ENCODE measurements at places on chromosomes 16 and 17. TPM values are rescaled to one million over a fixed set of nuclear protein-coding genes. Genes with fewer than 3 reads are reported as not detected.

- peak; percentile 55 for DNase-seq
These were observed 484 bp downstream of the FZD2 start for GRCh38 chr17:44557651-44558285.

DNA sequence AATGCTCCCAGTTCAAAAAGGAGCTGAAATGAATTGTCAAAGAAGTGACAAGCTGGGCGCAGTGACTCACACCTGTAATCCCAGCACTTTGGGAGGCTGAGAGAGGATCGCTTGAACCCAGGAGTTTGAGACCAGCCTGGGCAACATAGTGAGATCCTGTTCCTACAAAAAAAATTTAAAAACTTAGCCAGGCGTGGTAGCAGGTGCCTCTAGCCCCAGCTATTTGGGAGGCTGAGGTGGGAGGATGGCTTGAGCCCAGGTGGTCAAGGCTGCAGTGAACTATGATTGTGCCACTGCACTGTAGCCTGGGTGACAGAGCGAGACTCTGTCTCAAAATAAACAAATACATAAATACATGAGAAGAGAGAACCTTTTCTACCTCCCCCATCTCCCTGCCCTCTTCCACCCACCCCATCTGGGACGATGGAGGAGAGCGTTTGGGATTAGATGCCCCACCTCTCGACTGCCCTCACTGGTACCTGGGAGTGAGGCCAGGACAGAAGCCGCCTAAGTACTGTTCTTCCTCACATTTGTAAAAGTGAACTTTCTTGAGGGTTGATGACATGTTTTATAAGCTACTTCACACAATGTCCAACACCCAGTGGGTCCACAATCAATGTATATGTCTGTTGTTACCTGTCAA, 2.4 kb downstream of the IL4R start:
- no peak for DNase-seq

DNA sequence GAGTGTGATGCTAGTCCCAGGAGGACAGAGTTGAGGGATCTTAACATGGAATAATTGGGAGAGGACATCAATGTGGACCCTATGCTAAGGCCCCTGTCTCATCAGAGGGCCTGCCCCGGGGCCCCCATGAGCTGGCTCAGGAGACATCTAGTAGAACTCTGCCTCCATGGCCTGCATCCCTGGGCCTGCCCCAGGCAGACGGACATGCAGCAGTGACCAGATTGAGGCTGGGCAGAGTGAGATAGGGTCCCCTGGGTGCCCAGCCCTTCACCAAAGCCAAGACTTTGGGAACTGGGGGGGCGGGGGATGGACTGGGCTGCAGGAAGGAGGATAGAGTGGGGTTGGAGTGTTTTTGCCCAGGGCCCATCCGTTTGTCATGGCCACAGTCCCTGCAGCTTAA, 115.2 kb downstream of the CCDC182 start:
- no peak for DNase-seq

- no peak for DNase-seq
These were observed 29.0 kb upstream of the HEATR6 start for GRCh38 chr17:60107526-60108257.

DNA sequence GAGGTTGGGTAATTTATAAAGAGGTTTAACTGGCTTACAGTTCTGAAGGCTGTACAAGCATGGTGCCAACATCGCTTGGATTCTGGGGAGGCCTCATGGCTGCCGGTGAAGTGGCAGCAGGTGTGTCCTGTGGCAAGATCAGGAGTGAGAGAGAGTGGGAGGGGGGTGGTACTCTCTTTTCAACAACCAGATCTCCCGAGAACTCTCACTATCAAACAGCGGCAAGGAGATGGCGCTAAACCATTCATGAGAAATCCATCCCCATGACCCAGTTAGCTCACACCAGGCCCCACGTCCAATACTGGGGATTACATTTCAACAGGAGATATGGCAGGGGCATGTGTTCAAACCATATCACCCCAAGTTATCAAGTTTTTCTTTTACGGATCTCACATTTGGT, 44.0 kb upstream of the CBX4 start:
- DNase-seq = no peak

DNA sequence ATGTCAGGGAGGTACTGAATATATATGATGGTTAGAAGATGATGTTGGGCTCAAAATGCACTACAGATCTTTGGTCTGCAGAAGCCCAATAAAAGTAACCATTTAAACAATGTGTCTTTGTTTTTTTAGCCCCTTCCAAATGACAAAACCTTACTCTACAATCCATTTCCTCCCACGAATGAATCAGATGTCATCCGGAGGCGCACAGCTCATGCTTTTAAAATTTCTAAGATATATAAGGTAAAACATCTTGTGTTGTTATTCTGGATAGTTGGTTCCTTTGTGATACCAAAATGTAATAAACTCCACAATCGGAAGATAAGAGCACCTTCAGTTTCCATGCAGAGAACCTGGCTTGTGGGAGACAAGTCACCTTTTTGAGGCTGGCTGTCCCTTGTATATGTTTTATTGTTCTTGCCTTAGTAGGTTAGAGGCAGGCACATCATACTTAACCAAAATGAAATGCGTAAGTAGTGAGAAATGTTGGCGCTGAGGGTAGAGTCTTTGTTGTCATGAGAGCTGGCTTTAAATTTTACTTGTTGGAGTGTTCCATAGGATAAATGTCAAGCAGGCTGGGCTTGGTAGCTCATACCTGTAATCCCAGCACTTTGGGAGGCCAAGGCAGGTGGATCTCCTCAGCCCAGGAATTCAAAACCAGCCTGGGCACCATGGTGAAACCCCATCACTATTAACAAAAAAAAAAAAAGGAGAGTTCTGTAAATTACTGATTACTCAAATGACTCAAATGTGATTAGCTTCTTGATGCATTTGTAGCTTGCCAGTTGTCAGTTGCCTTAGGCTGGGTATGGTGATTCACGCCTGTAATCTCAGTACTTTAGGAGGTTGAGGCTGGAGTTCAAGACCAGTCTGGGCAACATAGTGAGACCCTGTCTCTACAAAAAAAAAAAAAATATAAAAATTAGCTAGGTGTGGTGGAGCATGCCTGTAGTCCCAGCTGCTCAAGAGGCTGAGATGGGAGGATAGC, 19.7 kb upstream of the SNTB2 start:
- DNase-seq = no peak

DNA sequence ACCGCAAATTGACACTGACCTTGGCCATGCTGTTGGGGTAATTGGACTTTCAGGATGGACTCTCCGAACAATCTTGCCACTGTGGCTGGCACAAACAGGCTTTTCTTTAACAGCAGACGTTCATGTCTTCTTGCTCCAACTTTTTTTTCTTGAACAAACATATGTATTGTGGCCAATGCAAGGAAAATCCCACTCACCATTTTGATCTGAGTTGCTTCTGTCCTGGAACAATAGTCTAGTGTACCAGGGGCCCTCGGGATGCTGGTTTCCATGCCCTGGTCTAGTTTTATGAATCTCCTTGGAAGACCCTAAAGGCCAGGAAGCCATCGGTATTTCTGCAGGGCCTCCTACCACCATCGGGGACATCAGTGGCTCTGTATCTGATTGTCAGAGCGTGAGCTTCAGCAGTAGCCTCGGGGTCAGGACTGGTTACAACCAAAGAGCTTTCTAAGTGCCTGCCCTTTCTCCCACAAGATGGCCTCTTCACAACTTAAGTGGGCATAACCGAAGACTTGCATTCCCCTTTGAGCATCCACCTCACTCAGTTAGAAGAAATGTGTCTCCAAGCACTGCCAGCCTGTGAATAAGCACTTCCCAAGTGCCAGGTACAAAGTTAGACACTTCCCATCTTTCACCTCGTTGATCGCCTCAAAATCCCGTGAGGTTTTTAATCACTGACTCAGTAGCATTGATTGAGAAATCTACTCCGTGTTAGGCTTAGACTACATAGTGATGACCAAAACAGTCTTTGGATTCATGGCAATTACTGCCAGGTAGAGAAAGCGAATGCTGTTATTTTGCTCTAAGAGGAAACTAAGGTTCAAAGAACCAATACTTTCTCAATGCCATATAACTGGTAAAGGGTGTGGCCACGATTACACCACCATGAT, 87.0 kb upstream of the TBX2 start:
- DNase-seq = no peak

DNA sequence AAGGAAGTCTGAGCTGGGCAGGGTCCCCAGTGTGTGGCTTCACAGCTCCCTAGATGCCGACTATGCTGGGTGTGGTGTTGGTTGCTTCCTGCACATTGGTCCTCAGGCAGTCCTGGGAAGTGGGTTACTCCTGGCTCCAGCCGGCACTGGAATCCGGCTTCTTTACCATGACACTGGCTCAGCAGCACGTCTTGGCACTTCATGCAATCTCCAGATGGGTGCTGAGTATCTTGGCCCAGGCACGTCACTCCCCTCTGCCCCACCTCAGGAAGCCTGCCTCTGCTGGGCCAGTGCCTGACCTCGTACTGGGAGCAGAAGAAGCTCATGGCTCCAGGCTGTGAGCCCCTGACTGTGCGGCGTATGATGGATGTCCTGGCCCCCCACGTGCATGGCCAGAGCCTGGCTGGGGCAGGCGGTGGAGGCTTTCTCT, 24.5 kb downstream of the FCSK start:
- no peak for DNase-seq

DNA sequence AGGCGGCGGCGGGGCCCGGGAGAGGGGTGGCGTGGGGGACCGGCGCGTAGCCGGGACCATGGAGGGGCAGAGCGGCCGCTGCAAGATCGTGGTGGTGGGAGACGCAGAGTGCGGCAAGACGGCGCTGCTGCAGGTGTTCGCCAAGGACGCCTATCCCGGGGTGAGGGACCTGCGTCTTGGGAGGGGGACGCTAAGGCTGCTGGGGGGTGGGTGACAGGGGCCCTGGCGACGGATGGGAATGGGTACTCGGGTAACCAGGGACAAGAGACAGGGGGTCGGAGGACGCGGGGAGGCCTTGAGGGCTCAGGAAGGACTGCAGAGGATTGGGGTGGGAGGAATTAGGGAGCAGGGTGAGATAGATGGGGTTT, 243 bp downstream of the RND2 start:
- DNase-seq = no peak

- DNase-seq = no peak
These were observed 422.3 kb upstream of the PSMD7 start for GRCh38 chr16:73874324-73874723.

GRCh38 chr17:51703361-51704341, 443.3 kb downstream of the UTP18 start:
- DNase-seq = peak; percentile 85

Gene TNS4
- not detected for polyA plus RNA-seq

Gene TNFSF13
- 4.2 TPM for polyA plus RNA-seq

Gene ARL17B
- 11.7 TPM for polyA plus RNA-seq

Gene DOC2A
- 0.48 TPM for polyA plus RNA-seq

Gene TRIM47
- polyA plus RNA-seq = 26.1 TPM

Gene KRT40
- polyA plus RNA-seq = 5.7 TPM

Gene PARD6A
- 0.73 TPM for polyA plus RNA-seq

Gene CTRB1
- not detected for polyA plus RNA-seq
